ENCODE measurements at places on chromosomes 11 and 22. TPM values are rescaled to one million over a fixed set of nuclear protein-coding genes. Genes with fewer than 3 reads are reported as not detected.

DNA sequence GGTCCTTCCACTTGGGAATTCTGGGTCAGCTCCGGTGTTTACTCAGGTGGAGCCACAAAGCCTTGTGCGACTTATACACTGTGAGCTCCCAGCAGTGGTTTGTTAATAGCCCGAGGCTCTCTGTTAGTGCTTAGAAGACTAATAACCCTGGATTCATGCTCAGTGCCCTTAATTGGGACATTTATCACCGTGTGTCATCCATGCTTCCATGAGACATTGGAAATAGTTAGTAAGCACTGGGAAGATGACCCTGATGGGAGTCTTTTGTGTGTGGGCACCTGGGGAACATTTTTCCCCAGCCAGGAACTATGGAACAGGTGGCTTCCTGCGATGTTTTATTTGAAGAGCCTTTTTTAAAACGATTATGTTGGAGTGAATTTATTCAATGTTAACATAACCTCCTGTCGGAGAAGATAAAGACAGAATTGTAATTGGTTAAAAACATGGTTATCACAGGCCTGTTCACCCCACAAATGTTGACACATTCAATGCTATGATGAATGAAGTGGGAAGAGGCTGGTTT is 188.9 kb downstream of the MYO18B start:
- no peak for DNase-seq

DNA sequence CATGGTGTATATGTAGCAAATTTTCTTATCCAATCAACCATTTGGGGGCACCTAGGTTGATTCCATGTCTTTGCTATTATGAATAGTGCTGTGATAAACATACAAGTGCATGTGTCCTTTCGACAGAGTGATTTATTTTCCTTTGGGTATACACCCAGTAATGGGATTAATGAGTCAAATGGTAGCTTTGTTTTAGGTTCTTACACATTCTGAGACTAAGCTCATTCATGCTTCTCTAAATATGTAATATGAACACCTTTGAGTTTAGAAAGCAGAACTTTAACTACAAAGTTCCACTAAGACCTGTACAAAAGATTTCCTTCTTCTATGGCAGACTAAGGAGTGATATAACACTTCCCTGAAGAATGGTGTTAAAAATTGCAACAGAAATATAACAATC is 627.0 kb downstream of the KCNA4 start:
- DNase-seq, result no peak

DNA sequence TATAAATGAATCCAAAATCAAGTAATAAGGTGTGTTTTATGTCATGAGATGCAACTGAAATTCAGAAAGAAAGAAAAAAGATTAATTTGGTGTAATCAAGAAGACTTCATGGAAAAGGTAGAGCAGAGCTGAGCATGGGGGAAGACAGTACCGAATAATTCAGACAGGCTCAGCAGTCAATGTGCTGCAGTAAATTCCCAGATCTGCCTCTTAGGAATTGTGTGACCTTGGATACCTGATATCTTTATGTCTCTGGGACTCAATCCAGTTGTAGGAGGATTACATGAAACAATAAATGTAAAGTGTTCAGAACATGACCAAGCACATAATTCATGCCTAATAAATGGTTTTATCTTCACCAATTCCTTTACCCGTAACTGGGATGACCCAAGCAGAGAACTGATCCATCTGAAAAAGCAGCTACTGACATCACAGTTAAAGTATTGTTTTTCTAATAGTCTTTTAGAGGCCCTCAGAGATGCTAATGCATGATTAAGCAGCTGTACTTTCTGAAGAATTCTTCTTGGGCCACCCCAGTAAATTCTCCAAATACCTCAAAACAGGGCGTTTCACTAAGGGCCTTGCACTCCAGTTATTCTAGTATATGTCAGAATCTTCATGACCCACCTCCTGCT is 7.8 kb downstream of the MS4A12 start:
- no peak for DNase-seq

DNA sequence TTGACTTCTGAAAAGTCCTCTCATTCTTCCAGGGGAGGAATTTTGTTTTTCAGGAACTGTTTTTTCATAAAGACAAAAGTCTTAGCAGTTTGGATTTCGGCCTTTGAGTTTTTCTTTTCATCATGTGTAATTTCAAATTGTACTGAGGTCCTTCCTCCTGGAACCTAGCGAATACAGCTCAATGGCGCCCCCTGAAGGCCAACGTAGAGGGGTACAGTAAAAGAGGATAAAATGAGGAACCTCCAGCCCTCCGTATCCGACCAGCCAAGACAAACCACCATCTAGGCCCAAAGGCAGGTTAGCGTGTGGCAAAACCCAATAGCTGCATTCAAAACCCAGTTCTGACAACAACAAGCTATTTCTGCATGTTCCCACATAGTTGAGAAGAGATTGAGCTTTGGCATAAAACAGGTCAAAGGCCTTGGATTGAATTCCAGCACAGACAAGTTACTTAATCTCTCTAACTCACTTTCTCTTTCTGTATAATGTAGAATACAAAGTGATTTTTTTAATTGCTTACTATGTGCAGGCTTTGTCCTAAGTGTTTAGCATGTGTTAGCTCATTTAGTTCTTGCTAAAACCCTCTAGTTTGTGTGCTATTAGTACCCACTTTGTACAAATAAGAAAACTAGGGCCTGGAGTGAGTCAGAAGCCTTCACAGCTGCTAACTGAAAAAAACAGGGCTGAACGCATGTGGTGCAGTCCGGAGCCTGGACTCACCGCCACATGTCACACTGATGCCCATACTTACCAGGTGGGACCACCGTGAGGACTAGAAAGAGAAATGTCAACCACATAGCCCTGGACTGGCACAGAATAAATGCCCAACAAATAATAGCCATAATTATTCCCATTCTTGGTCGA is 43.2 kb upstream of the ETS1 start:
- DNase-seq, result peak; percentile 86

DNA sequence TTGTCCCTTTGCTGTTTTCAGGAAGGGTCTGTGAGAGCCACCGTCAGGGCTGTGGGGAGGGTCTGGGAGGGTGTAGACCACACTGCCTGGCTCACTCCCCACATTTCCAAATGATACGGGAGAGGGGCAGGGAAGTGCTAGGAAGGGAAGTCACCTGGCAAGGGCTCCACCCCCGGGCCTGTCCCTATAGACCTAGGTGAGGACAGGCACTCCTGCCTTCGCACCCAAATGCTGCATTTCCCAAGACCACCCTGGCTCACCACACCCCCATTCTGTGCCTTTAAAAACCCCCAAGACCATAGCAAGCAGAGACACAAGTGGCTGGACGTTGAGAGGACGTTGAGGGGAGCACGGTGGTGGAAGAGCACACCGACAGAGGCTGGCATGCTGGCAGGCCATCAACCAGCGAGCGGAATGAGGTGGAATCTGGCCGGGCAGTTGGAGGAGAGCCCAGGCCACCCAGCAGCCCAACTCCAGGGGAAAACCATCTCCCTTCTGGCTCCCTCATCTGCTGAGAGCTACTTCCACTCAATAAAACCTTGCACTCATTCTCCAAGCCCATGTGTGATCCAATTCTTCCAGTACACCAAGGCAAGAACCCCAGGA is 45.7 kb downstream of the GNB1L start:
- DNase-seq, result peak; percentile 2

DNA sequence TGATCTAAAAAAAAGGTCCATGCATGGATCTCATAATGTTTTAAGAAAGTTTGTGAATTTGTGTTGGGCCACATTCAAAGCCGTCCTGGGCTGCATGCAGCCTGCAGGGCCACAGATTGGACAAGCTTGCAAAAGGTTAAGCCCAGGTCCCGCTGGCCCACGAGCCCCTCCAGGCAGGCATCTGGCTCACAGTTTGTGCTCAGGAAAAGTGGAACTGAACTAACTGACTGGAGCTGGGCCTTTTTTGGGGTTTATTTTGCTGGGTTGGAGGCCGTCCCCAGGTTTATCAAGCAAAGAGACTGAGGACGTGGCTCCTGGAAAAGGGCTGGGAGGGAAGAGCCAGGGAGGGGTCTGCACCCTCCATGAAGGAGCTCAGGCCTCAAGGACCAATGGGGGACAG is 32.1 kb upstream of the BAIAP2L2 start:
- DNase-seq, result no peak

GRCh38 chr11:131687291-131688047 is 317.1 kb downstream of the NTM start:
- DNase-seq, result no peak

DNA sequence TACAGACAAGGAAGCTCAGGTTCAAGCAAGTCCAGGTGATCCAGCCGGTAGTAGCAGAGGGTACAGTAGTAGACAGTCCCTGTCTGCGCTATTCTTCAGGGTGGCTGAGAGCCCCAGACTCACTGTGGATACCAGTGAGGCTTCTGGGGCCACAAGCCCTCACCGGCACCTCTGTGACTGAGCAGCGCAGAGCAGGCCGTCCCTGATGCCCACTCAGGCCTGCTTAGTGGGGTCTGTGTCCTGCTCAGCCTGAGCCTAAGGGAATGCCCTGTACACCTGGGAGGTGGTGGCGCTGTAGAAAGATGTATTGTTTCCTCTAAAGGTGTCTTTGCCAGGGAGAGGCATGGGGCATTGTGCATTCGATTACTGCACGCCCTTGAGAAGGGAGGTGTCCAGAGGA is 143.8 kb downstream of the CACNA1I start:
- no peak for DNase-seq

DNA sequence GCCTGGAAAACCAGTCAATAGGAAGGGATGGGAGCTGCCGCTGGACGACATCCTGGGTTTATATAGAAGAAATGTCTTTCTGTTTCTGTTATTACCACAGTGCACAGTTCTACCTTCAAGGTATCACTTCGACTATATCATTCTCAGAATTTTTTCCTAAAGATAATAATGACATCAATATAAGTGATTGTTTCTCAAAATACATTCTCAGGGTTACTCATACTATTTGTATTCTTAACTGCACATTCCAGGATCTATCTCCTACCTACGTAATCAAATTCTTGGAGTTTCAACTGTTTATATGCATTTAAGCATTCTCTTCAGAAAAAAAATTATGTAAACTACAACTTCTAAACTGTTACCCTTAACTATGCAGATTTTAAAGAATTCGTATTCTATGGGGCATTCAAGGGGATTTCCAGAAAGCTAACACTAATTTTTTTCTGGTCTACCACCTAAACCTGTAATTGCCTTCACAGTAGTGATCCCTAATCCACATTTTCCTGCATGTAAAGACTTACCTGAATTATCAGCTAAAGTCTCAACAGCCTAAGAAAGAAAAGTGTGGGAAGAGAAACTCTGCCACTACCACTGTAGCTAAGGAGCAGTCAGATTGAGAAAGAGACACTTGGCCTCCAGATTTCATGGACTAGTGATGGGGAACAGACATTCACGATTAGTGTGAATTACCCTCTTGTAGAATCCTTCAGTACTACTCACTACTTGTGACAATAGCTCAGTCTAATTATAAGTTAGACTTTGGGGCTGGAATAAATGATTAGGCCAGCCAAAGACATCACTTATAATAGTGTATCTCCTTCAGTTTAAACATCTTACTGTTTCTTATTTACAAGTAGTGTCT is at the start of gene OR51B5:
Gene OR51B5 (minus strand): TSS at position 51 of the 862 bp plus-strand sequence. CDS start 0 bp downstream, at position 51.
- DNase-seq, result no peak

DNA sequence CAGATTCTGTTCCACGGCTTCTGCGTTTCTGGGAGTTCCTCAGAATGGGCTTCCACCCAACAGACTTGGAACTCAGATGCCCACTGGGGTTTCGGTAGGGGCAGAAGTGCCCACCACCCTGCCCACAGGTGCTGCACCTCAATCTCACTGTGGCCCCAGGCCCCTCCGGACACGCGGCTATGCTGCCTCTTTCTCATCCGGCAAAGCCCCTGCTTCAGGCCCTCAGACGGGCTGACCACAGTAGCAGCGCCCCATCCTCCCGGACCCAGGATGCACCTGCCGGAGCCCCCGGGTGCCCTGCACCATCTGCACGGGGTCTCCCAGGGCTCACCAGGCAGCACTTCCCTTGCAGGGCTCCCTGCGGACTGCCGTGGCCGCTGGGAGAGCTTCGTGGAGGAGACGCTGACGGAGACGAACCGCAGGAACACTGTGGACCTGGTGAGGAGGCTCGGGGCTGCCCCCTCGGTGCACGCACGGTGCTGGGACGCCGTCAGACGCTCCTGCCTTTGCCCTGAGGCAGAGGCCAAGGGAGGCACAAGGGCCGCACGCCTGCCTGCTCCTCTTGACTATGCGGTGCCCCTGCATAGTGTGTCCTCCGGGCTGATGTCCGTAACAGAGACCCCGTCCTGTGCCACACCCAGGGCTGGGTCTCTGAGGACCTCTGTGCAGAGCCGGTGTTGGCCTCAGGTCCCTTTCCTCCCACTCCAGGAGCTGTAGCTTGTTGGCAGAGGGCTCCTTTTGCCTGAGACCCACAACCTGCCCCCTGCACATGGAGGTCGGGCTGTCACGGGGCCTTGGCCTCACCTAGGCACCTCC is 38.6 kb downstream of the SBF1 start:
- no peak for DNase-seq

- no peak for DNase-seq
Observed at GRCh38 chr11:8068605-8069221, 12.3 kb upstream of the TUB start.

- DNase-seq, result no peak
Observed at GRCh38 chr11:74332291-74332690, 20.9 kb upstream of the P4HA3 start.

- no peak for DNase-seq
Observed at GRCh38 chr22:40050258-40050657, 55.5 kb downstream of the FAM83F start.

DNA sequence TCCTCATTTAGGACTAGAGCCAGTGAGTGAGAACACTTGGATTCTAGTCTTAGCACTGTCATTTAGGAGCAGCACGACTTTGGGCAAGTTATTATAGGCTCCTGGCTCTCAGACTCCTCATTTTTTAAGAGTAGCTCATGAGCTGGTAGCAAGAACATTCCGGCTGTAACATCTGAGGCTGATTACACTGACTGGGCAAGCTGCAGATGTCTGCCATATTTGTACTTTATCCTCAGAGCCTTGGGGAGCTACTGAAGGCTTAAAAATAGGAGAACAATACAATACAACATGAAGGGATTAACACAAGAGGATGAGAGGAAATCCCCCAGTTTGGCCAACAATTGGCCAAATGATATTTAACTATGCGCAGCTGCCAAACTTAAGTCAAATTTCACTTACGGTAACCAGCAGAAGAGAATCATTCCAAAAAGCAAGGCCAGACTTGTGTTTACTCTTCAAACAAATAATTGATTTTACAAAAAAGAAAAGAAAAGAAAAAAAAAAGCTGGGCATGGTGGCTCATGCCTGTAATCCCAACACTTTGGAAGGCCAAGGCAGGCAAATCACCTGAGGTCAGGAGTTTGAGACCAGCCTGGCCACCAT is 113.1 kb upstream of the ARHGAP42 start:
- DNase-seq, result no peak

GRCh38 chr11:986952-987305 is 49.6 kb downstream of the MUC6 start:
- DNase-seq, result no peak

GRCh38 chr11:39341461-39341860 is 2118.0 kb downstream of the LRRC4C start:
- DNase-seq, result no peak

Gene TMPRSS4
- 1.4 TPM for total RNA-seq

Gene FAM180B
- total RNA-seq, result not detected

Gene PCNX3
- total RNA-seq, result 51.6 TPM

Gene PAK1
- 166 TPM for total RNA-seq

Gene GAL3ST1
- 11.2 TPM for total RNA-seq

Gene MOV10L1
- total RNA-seq, result not detected

Gene PRG3
- total RNA-seq, result not detected

Gene CDCA5
- 80.6 TPM for total RNA-seq

Gene ANKK1
- 0.15 TPM for total RNA-seq

Gene FAM83F
- 43.1 TPM for total RNA-seq

Gene FIBIN
- 0.37 TPM for total RNA-seq

Gene MICAL2
- total RNA-seq, result 3.1 TPM
